ENCODE measurements at places on chromosomes 5 and 9.

- no peak for DNase-seq
Measured at GRCh38 chr5:140631831-140632365, 1.1 kb downstream of the CD14 start.

GRCh38 chr9:133141833-133142595, 21.0 kb upstream of the RALGDS start:
- DNase-seq, result no peak

DNA sequence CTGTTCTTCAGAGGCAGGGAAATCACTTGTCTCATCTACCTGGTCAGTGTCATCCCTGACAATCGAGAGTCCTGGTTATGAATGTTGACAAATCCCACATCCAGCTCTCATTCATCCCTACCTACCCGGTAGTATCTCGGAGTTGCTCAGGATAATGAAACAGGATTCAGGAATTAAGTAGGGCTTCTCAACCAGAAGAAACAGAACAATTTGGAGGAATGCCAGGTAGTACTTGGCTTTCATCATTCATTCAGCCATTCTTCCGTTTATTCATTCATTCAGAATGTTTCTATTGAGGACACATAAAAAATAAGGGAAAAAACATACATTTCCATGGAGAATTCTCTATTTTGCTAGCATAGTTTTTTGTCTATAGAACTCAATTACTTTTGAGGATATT, 195.0 kb downstream of the ARHGEF28 start:
- no peak for DNase-seq

DNA sequence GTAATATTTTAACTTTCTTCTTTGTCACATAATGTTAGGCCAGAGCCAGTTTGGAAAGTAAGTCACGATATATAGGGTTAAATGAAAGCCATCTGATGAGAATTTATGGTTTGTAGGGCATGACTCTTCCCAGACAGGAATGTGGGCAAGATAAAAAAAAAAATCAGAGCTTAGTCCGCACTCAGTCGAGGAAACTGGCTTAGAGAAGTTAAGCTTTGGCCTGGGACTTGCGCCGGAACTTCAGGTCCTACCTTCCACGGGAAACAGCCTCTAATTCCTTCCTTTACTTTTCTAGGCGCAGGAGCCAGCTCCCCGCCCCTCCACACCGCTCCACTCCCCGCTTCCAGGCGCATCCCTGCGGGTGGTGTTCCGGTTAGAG, 475 bp downstream of the DDX31 start:
- no peak for DNase-seq

DNA sequence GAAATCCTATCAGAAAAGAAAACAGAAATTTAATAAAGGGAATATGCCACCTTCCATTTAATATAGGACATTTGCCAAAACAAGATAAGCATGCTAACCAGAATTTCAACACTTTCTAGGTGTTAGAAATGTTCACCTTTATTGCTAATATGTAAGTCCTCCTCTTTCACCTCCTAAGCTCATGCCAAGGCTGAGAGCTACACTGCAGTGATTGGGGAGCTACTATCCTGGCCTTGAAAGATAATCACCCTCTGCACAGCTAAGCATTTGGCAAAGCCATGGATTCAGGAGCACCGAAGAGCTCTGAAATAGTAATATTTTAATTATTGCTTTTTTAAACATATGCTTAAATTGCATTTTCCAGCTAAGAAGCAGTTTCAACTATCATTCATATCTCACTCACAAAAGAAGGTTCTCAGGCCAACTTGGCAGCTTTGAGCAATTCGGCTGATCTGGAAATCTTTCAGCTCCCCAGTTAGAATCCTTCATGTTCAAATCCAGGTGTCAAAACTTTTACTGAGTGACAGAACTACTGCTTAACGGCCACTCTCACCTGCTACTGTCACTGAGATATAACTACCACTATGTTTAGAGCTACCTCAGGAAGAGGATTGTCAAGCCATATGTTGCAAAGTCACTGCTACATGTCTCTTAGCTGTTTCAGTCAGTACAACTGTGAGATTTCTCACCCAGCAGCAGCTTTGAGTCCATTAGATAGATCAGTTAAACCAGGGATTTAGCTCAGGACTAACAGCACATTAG, 302.0 kb downstream of the NFIB start:
- no peak for DNase-seq

- no peak for DNase-seq
Measured at GRCh38 chr9:76651119-76651705, 113.0 kb upstream of the PCA3 start.

DNA sequence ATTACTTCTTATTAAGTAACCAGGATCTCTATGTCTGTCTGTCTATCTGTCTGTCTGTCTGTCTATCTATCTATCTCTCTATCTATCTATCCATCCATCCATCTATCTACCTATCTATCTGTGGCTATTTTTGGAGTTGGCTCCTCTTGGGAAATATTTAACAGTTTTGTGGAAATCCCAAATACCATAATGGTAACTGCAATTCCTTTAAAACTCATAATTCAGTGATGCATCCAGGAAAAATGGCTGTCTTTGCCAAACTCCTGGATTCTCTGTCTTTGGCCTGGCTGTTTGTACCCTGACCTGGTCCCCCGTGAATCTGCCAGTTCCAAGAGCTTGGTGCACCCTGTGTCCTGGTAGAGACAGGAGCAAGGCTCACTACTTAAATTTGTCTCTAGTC, 197.0 kb downstream of the PCSK1 start:
- DNase-seq, result no peak
